ENCODE measurements at places on chromosomes 12 and 14.

GRCh38 chr12:126404293-126404881 lies 1339.2 kb downstream of the AACS start:
- no peak for DNase-seq

DNA sequence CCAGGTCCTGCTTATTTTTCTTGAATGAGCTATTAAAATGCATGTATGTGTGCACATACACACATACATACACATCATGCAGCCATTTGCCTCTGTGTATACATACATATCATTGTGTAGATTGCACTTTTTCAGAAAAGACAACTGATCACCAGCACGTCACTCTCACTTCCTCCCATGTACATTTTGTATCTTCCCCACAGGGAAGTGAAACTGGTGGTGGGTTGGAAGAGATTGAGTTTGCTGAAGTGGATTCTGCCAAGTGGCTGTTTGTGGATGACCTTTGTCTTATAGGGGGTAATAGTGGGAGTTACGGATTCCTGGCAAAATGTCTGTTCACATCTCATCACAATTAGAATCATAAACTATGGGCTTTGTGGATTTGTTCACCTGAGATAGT lies 448.6 kb downstream of the RAD51B start:
- no peak for DNase-seq

GRCh38 chr14:55734731-55735130 lies 154.7 kb downstream of the KTN1 start:
- no peak for DNase-seq

DNA sequence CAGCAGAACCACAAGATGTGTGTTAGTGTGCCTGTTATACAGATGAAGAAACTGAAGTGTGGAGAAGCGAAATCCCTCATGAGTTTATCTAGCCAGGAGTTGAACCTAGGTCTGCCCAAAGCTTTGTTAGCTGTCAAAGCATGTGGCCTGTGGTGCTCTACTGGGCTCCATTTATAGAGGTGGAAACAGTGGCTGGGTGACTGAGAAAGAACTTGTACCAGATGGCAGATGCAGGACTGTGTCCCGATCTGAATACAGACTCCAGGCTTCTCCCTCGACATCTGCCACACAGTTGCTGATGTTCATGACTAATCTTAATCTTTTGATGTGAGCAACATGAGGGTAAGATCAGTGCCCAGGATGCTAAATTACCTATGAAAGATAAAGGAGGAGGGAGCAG lies 89.1 kb downstream of the C12orf75 start:
- DNase-seq = no peak

DNA sequence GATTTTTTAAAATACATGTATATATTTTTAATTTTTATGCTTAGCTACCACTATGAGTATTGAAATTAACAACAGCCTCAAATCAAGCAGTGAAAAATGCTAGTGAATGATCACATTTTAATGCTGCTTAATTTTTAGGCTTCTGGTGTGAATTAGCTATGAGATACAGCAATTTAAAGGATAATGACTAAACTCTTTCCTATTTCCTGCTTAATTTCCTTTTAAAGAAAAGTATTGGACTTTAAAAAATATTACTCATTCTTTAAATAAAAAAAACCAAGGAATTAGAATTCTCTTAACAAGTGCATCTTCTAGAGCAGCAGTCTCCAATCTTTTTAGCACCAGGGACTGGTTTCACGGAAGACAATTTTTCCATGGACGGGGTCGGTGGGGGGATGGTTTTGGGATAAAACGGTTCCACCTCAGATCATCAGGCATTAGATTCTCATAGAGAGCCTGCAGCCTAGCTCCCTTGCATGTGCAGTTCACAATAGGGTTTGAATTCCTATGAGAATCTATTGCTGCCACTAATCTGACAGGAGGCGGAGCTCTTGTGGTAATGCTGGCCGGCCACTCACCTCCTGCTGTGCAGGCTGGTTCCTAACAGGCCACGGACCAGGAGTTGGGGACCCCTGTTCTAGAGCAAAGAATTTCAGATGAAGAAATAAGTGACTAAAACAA lies 18.6 kb upstream of the NTN4 start:
- DNase-seq = no peak

DNA sequence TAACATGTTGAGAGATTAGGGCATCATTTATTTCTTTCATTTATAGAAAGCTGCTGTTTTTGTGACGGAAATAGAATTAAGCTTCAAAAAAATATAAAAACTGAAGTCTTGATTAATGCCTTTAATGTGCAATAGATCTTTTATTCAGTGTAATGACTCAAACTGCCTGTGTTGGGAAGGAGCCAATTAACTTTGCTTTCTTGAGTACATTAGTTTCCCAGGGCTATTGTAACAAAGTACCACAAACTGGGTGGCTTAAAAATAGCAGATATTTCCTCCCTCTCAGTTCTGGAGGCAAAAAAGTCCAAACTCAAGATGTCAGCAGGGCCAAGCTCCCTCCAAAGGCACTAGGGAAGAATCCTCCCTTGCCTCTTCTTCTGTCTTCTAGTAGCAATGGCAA lies 36.6 kb downstream of the EID3 start:
- no peak for DNase-seq

DNA sequence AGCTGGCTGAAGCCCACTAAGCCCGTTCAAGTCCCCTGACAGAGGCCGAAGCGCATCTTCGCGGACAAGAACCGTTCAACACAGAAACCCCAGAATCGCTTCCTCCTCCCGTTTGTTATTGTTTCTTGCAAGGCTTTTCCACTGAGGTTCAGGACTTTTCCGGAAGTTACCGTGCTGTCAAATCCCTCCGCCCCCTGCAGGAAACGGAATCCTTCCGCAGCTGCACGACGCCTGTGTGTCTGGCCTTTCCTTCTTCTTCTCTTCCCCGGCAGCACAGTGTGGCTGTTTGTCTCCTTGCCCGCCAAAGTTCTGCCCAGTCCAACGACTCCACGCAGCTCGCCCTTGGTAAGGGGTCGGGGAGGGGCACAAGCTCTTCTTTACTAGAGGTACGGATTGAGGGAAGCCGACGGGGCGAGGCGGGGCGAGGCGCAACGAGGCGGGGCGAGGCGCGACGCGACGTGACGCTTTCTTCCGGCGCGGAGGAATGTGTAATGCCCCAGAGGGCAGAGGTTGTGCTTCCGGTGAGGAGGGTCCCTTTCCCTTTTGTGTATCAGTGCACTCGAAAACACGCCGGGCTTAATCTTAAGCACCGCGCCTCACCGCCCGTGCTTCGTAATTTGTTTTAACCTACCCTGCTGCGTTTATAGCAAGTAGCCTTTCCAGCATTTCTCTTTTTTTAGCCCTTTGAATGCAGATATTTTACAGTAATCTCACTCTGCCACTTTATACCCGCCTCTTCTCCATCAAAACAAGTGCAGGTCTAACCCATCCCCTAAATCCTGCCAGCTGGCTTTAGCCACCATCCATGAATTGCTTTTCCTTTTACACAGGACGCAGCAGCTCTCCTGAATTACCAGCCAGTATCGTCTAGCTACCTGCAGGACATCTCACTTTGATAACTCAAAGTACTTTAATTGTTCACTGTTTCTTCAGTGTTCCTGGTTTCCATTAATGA lies at the start of gene KDM5A:
Gene KDM5A, minus strand, starts transcription at position 179 of the 955 bp plus-strand sequence. CDS start 229 bp downstream, outside the sequence.
- peak; percentile 89 for DNase-seq

DNA sequence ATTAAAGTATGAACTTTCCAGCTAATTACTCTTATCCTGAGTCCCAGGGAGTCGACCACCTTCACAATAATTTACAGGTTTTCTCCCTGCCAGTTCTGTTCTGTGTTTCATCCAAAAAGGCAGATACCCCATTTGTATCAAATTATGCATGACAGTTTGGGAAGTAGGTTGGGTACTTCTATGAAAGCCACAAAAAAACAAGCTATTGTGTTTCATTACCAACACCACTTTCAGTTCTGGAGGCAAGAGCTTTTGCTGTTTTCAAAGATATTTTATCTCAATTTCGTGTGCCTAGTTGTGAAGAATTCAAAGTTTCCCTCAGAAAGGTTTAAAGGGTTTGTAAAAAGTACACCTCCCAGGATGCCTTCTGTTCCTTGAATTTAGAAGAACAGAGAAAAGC lies 557.4 kb downstream of the FLRT2 start:
- no peak for DNase-seq

DNA sequence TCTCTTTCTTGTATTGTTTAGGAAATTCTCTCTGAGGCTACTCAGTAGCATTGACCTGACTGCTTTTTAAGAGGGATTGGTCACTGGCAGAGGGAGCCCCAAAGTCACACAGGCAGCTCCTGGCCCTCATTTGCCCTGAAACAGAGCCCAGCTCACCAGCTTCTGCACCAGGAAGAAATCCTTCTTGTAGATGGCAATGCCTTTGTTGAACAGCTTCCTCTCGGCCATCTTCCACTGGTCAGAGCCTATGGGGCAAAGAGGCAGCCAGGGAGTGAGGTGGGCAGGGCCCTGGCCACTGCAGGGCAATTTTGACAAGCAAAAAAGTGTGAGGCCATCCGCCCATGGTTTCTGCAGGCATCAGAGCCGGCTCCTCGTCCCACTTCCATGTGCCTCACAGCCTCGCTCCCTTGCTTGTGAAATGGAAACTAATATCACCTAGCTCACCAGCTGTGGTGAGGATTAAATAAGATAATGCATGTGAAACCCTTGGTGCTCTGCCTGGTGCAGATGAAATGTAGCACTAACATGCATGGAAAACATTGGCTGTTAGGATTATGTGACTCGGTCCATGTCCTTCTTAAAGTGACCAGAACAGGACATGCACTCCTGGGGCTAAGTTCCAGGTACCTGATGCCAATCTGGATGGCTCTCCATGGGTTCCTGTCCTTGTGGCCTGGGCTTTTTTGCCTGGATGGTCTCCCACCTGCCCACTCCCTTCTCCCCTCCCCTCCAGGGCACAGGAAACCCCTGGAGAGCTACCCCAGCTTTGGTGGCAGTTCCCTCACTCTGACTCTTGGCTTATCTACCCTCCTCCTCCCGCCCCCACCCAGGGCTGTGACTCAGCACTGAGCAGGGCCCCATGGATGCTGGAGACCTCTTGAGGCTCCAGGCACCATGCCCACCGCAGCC lies 11.2 kb upstream of the PNMA1 start:
- DNase-seq = peak; percentile 85

DNA sequence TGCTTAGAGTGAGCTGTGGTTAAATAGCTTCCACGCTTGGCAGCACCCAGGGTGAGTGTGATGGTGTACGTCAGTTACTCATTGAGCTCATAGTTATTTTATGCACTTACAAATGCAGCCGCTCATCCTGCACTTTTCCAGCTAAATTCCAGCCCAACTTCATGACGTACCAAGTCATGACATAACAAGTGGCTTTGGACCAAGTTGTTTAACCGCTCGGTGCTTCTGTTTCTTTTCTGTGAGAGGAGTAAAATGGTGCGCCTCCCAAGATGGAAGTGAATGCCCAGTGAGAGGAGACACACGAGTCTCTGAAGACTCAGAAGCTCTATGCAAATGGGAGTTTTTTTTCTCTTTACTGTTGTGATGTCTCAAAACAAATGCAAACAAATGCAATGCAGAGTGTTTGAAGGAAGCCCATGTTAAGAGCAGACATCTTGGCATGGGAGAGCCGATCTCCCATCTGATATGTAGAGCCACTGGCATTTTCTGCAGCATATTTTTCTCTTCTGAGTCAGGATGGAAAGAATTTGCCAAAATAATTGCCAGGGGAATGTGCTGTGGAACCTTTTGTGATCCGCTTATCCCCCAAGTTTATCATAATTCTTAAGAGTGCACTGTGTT lies 72.2 kb downstream of the FBXW8 start:
- no peak for DNase-seq

DNA sequence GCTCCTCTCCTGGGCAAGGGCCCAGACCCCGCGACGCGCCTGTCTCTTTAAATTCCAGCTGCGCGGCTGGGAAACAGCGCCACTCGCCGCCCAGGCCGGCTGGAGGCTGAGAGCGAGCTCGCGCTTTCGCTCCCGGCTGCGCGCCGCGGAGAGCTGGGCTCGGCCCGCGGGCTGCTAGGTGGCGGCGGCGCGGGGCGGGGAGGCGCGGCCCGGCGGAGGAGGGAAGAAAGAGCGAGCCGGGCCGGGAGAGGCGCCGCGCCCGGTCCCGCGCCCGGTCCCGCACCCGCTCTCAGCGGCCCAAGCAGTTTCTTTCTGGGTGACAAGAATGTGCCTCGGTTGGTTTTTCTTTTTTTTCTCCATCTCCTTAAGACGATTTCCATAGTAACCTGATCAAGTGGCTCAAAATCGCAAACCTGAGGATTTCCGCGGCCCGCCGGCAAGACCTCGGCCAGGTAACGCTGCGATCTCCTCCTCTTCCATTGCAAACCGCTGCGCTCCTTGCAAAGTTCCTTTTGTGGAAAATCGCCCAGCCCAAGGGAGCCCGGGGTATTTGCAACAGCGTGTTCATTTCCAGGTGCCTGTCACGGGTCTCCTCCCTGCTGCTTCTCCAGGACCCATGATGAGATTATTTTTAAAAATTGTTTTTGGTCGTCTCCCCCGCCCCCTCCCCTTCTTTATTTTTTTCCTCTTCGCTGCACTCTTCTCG lies 259.5 kb upstream of the E2F7 start:
- DNase-seq = peak; percentile 74

GRCh38 chr12:50057000-50057841 lies at the start of gene ASIC1:
Gene ASIC1 (plus strand): TSS chr12:50057596. CDS start chr12:50058767, 1,171 bp downstream.
- DNase-seq = peak; percentile 32

GRCh38 chr14:77309131-77309530 lies 11.6 kb downstream of the POMT2 start:
- no peak for DNase-seq

DNA sequence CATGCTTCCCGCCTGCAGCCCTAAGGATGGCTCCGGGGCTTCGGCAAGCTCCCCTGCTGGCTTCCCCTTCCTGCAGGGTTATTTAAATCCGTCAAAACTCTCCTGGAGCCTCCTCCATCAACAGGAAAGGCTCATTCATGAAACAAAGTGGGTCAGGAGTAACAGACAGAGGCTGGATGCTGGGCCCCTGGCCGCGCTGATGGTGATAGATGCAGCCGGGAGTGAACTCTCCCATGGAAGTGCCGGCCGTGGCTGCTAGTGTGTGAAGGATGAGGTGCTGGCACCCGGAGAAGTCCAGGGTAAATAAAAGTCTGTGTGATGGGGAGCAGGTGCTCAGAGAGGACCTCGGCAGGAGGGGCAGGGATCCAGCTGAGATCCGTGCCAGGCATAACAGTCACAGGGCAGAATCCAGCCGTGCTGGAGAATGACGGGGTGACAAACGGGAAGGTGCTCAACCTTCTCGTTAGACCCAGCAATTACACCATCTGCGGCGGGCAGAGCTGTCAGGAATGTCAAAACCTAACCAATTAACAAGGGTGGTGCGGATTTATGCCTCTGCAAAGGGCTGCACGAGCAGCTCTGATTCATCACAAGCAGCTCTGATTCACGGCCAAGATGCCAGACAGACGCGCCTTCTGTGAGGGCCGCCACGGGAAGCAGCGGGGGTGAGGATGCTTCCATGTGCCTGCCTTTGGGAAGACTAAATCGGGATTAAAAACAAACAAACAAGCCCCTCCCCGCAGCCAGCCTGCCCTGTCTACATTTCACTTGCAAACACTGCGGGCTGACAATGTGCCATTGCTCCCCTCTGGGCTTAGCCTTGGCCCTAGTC lies 55.6 kb downstream of the SYNE3 start:
- DNase-seq = peak; percentile 75

All from NCI-H226 (cell line).